Lung (tissue), 17 donors: ENCODE measurements at places on chromosomes 4 and X.
A peak's percentile ranks its signal among the peaks of the same experiment; 100 is the strongest.

GRCh38 chr4:33715841-33716395 is 2528.4 kb downstream of the ARAP2 start:
- H3K27ac ChIP-seq = no peak overlapping the region
- H3K36me3 ChIP-seq = no peaks in the 10 kb centered on the region
- no peaks in the 10 kb centered on the region for H3K4me1 ChIP-seq

DNA sequence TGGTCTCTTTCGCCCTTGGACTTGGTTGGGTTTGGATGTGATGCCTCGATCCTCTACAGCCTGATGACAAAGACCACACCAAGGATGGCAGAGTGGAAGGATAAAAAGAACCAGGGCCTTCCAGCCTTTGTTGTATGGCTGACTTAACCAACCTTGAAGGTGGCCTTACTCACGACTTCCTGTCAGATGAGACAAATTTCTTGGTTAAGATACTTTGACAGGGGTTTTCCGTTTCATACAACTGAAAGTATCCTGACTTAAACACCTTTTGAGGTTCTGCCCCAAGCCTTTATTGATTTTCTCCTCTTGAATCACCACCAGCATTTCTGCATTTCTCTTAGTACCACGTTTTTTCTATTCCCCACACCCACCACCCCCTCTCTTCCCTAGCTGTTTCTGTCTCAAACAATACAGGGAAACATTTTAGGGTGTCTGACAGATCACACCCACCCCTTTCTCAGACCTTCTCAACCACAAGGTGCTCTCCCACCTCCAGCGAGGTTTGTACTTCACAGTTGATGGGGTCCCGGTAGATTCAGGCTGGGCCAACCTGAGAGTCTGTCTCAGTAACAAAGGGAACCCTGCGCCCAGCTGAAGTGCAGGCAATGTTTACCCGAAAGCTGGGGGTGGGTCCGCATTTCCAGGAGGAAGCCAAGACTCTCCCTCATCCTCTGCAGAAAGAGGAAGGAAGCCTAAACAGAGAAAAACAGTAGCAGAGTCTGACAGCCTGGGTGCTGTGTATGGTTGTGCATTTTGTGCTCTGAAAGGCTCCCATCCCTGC is 5.0 kb upstream of the TSPAN5 start:
- H3K4me3 ChIP-seq = no peak overlapping the region
- peaks cover 9% of the 10 kb centered on the region for H3K4me1 ChIP-seq
- DNase-seq = no peak
- H3K27ac ChIP-seq = no peak overlapping the region

- H3K4me3 ChIP-seq = no peak overlapping the region
- DNase-seq = no peak
- no peak overlapping the region for H3K27ac ChIP-seq
- H3K4me1 ChIP-seq = no peaks in the 10 kb centered on the region
- H3K27me3 ChIP-seq = no peaks in the 10 kb centered on the region
- H3K36me3 ChIP-seq = no peaks in the 10 kb centered on the region
Observed at GRCh38 chr4:63049278-63049677, 1360.0 kb downstream of the TECRL start.

- no peaks in the 10 kb centered on the region for H3K27me3 ChIP-seq
- H3K27ac ChIP-seq = no peak overlapping the region
- no peaks in the 10 kb centered on the region for H3K36me3 ChIP-seq
Observed at GRCh38 chrX:82666355-82666754, 841.7 kb upstream of the POU3F4 start.

GRCh38 chr4:28868841-28869240 is 1851.3 kb upstream of the PCDH7 start:
- no peaks in the 10 kb centered on the region for H3K36me3 ChIP-seq
- no peak for DNase-seq
- H3K4me3 ChIP-seq = no peak overlapping the region
- no peaks in the 10 kb centered on the region for H3K4me1 ChIP-seq

DNA sequence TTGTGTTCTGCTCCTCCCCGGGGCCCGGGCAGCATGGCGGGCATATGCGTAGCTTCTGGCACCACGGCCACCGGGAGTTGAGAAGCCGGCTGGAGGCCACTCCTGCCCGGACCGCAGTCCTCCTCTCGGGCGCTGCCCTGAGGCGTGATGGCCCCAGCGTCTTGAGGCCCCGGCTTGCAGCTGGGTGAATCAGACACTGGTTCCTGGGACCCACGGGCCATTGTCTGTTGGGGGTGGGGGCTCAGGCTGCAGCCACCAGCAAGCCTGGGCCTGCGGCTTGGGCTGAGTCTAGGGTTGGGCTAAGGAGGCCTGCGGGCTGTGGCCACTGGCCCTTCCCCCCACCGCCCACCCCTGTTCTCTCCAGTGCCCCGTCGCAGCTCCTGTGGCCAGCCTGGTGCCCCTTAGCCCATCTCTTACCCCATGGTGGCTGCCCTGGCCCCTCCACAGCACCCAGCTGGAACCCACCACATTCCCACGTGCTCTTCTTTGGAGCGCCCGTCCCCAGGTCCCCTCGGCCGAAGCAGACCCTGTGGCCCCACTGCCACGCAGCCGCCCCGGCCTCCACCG is 6.7 kb upstream of the UVSSA start:
- H3K27me3 ChIP-seq = no peaks in the 10 kb centered on the region
- peaks cover 3% of the 10 kb centered on the region for H3K4me1 ChIP-seq
- H3K36me3 ChIP-seq = peaks cover 23% of the 10 kb centered on the region

GRCh38 chrX:101785142-101785541 is 125.5 kb upstream of the ARMCX2 start:
- H3K27me3 ChIP-seq = no peaks in the 10 kb centered on the region
- no peaks in the 10 kb centered on the region for H3K4me1 ChIP-seq
- H3K4me3 ChIP-seq = no peak overlapping the region

- no peak for DNase-seq
- no peaks in the 10 kb centered on the region for H3K4me1 ChIP-seq
- no peaks in the 10 kb centered on the region for H3K36me3 ChIP-seq
- H3K4me3 ChIP-seq = no peak overlapping the region
- H3K27me3 ChIP-seq = no peaks in the 10 kb centered on the region
- H3K27ac ChIP-seq = no peak overlapping the region
Observed at GRCh38 chrX:19107035-19107434, 15.2 kb downstream of the ADGRG2 start.

- H3K27ac ChIP-seq = no peak overlapping the region
- H3K36me3 ChIP-seq = no peaks in the 10 kb centered on the region
- no peak for DNase-seq
- no peaks in the 10 kb centered on the region for H3K4me1 ChIP-seq
- no peak overlapping the region for H3K4me3 ChIP-seq
Observed at GRCh38 chr4:143654571-143654970, 45.9 kb downstream of the FREM3 start.

DNA sequence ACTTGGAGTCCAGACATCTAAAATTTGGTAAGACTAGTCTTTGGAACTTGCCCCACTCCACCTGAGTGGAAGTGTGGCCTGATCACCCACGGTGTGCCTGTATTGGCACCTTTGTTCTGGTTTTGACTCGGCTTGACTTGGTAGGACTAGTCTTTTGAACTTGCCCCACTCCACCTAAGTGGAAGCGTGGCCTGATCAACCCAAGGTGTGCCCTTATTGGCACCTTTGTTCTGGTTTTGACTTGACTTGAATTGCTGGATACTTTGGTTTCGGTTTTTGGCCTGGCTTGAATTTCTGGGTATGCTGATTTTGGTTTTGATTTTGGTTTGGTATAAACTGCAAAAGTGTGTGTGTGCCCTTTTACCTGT is 44.7 kb upstream of the UGT2B7 start:
- no peak overlapping the region for H3K27ac ChIP-seq
- H3K27me3 ChIP-seq = no peaks in the 10 kb centered on the region
- no peak overlapping the region for H3K4me3 ChIP-seq
- no peak for DNase-seq

DNA sequence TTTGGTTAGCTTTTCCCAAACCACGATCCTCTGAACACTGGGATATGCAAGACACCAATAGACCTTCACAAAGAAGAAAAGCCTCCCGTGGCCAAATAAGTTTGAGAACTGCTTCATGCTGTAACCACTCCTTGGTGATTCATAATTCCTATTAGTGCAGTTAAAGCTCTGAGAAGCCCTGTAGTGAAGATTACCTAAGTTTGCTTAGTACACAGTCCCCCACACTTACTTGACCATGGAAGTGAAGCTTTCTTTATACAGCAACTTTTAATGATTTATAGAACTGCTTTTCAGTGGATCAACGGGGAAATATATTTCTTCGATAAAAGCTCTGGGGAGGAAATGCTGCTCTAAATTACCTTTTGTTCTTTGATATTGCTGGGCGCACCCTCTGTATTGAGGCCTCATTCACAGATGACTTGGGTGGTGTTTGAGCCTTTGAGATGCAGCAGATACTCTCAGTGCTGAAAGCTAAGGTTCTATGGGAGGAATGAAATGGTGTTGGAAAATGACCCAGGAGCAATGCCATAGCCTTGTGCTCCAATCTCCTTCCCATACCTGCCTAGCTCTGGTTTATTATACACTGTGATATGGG is 67.4 kb downstream of the CBLL2 start:
- no peaks in the 10 kb centered on the region for H3K36me3 ChIP-seq
- H3K27me3 ChIP-seq = no peaks in the 10 kb centered on the region
- no peak overlapping the region for H3K27ac ChIP-seq
- H3K4me3 ChIP-seq = no peak overlapping the region
- DNase-seq = no peak

GRCh38 chr4:95472534-95472933 is 76.2 kb downstream of the UNC5C start:
- DNase-seq = no peak
- H3K27me3 ChIP-seq = no peaks in the 10 kb centered on the region
- no peak overlapping the region for H3K4me3 ChIP-seq
- no peaks in the 10 kb centered on the region for H3K4me1 ChIP-seq

DNA sequence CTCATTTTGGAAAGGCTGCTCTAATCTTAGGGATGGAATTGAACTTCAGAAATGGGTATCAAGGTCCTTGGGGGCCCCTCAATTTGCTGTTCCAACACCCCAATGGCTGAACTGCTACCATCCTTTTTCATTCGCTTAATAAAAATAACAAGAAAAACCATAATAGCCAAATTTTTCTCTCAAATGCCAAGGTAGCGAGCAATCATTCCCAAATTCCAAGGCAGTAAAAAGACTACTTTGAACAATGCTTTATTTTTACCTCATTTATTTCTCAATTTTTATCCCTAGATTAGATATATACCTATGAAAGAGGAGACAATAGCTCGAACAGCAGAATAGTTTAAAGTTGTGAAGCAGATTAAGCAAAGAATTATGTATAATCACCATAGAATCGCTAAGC is 323.4 kb upstream of the SLC7A11 start:
- DNase-seq = no peak
- no peaks in the 10 kb centered on the region for H3K27me3 ChIP-seq
- no peaks in the 10 kb centered on the region for H3K36me3 ChIP-seq
- no peaks in the 10 kb centered on the region for H3K4me1 ChIP-seq

GRCh38 chr4:181957088-181957487 is 286.1 kb upstream of the TENM3 start:
- H3K4me1 ChIP-seq = peaks cover 4% of the 10 kb centered on the region
- H3K27me3 ChIP-seq = no peaks in the 10 kb centered on the region
- H3K27ac ChIP-seq = no peak overlapping the region

DNA sequence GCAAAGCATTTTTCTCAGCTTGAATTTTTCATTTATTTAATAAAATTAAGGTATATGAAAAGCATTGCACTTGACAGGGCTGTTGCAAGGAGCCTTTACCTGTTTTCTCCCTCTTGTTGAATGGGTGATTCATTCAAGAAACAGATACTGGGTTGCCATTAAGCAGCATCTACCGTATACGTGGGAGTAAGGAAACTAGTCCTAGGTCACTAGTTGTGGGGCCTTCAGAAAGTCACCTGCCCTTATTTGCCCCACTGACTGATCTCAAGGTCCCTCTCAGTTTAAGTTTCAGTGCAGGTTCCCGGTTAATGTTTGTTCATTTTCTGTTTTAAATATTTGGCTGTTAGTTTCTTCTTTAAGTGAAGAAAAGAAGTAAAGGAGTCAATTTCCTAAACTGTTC is 34.0 kb downstream of the LHFPL1 start:
- no peak overlapping the region for H3K4me3 ChIP-seq
- H3K4me1 ChIP-seq = no peaks in the 10 kb centered on the region
- no peak overlapping the region for H3K27ac ChIP-seq
- no peaks in the 10 kb centered on the region for H3K27me3 ChIP-seq
- DNase-seq = no peak

DNA sequence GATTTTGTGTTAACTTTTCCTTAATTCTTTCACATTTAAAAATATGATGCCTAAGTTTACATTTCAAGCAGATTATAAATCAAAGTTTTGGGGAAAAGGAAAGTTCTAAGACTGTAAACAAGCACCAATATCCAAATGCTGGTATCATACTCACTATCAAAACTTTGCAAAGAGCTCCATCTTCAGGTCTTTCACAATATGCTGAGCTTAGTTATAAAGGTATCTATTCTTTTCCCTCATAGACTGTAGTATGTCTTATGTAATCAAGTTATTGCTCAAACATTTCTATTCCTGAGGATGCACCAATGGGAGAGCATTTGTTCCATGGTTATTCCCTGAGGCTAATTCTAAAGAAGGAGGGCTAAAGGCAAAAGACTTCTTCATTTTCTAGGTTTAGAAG is 207.9 kb upstream of the FAM241A start:
- no peak overlapping the region for H3K27ac ChIP-seq
- no peak overlapping the region for H3K4me3 ChIP-seq
- peak; percentile 28 for DNase-seq
- H3K27me3 ChIP-seq = peaks cover 2% of the 10 kb centered on the region

GRCh38 chr4:47525154-47525819 is 40.2 kb downstream of the ATP10D start:
- H3K27ac ChIP-seq = no peak overlapping the region
- H3K36me3 ChIP-seq = peaks cover 29% of the 10 kb centered on the region
- H3K27me3 ChIP-seq = no peaks in the 10 kb centered on the region
- no peaks in the 10 kb centered on the region for H3K4me1 ChIP-seq

DNA sequence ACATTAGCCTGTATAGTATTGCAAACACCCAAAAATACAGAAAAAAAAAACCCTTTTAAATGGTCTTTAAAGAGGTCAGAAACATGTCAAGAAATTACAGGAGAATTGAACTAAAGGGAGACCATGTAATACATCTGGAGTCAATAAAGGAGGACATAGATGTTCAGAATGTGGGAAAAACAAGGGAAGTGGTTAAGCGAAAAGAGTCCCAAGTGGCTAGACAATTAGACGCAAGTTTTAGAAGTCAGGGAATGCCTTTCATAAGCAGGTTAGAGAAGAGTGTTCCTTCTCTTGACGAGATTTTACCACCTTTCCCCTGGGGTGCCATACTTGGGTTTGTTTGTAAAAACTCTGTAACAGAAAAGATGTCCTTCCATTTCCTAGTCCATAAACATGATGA is 7.8 kb downstream of the LNX1 start:
- no peaks in the 10 kb centered on the region for H3K36me3 ChIP-seq
- no peak for DNase-seq
- no peak overlapping the region for H3K27ac ChIP-seq
- no peaks in the 10 kb centered on the region for H3K27me3 ChIP-seq

DNA sequence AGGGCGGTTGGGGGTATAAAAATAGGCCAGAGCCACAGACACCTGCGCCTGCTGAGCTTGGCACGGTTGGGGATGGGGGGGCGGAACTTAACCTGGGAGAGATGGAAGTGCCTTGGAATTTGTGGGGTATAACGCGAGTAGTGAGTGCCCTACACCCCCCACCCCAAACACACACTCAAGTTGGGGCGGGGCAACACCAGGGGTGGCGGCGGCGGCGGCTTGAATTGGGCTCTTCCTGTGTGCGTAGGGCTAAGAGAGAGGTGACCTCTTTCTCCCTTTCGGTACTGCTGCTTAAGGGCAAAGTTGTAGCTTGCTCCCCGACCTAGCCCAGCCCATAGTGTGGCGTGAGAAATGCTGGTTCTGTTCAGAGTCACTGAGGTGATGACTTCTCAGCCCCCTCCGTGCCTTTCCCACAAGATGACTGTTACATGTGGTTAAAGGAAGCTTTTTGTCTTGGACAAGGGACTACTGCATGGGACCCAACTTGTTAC is 839 bp downstream of the STK26 start:
- H3K27ac ChIP-seq = peak overlapping the region; percentile 75
- peak overlapping the region; percentile 20 for H3K4me3 ChIP-seq
- DNase-seq = peak; percentile 24
- H3K27me3 ChIP-seq = peaks cover 17% of the 10 kb centered on the region
- H3K36me3 ChIP-seq = no peaks in the 10 kb centered on the region
